ENCODE measurements at places on chromosomes 4 and X. TPM values are rescaled to one million over a fixed set of nuclear protein-coding genes. Genes with fewer than 3 reads are reported as not detected.

- no peak for DNase-seq
These were observed 1.6 kb downstream of the CLOCK start for GRCh38 chr4:55545151-55545550.

ZNF157 gene
- polyA plus RNA-seq: 0.27 TPM

GRCh38 chrX:10401239-10401638 is 219.1 kb downstream of the MID1 start:
- DNase-seq: no peak

DNA sequence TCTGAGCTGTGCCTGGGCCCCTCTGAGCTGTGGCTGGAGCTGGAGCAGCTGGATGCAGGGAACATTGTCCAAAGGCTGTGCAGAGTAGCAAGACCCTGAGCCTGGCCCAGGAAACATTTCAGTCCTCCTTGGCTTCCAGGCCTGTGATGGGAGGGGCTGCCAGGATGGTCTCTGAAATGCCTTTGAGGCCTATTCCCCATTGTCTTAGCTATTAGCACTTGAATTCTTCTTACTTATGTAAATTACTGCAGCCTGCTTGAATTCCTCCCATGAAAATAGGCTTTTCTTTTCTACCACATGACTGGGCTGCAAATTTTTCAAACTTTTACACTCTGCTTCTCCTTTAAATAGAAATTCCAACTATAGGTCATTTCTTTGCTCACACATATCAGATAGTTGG is 349.8 kb upstream of the KLHL4 start:
- DNase-seq: no peak

CSAG2 gene
- polyA plus RNA-seq: not detected

KLHL5 gene
- 20.5 TPM for polyA plus RNA-seq

DNA sequence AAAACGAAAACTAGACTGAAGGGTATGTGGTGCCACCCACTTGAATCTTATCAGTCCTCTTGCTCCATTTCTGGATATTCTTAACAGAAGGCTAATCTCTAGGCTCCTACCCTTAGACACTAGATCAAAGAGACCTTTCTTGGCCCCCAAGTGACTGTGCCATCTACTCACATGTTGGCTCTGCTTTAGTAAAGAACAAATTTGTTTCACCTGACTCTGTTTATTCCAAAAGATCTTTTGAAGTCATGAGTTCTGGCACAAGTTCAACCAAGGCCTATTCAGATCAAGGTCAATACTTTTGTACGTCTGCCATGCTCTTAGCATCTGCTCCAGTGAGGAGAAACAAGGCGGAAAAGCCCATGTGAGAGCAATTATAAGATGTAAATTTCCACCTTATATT is 37.3 kb downstream of the MAGEB17 start:
- no peak for DNase-seq

DNA sequence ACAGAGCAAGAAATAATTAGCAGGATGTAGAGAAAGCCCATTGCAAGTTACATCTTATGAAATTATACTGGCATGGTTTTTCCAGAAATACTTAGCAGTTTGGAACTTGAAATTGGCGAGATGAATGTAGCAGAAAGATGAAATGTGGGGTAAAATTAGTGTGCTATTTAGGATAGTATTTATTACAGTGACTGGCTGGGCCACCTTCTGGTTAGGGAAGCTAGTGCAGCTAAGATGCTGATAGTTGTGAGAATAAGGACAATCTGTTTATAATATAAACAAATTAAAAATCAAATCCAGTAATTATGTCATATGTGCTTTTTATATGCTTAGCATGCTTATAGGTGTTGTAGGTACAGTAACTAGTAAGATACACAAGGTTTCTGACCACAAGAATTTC is 74.8 kb downstream of the IL15 start:
- no peak for DNase-seq

- no peak for DNase-seq
These were observed 180.7 kb downstream of the GUCY2F start for GRCh38 chrX:109301177-109301576.

GRCh38 chrX:136540226-136540625 is 8.2 kb downstream of the VGLL1 start:
- DNase-seq: no peak

GRCh38 chr4:138085736-138086305 is 156.3 kb downstream of the SLC7A11 start:
- DNase-seq: no peak

DNA sequence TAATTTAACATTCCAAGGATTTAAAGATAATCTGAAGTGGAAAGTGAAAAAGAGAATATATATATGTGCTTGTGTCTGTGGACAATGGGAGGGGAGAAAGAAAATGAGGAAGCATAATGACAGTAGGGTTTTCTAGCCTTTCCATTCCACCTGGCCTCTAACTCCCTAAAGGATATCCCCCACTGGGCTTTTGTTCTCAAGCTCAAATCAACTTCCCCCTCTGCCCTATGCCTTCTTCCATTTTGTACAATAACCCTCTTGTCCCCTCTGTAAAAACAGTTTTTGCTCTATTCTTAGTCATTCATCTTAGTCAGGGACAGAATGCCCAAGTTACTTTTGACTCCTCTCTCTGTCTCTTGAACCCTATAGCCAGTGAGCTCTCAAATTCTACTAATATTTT is 23.6 kb downstream of the ANTXR2 start:
- no peak for DNase-seq

HNRNPH2 gene
- polyA plus RNA-seq: 115 TPM

DNA sequence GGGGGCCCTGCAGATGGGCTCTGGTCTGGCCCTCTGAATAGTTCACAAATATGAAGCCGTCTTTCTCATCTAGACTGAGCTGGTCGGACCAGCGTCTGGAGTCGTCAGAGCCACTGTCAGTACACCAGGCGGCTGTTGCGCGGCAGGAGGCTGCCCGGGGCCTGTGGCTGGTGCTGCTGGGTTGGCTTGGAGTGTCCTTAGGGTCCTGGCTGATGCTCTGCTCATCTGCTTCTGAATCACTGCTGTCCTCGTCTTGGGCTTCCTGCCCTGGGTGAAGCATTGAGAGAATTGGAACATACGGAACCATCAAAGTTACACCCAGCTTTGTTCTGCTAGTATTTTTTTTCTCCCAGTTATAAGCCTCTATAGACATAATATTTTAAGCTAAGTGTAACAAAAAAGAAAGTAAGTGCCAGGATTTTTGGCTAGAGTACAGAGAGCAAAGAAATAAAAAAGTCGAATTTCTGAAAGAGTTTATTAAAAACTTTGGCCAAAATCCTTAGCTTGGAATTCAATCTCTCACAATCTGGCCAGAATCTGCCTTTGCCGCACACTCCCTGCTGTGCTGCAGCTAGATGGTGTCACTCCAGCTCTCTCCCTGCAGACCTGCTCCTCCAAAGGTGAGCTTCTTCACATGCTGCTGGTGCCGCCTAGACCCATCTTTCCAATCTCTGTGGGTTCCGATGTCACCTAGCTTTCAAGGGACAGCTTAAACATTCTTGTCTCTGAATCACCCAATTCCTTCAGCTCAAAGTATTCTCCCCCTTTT is 96.2 kb downstream of the CDS1 start:
- DNase-seq: no peak

GRCh38 chr4:174141876-174142275 is 141.6 kb downstream of the FBXO8 start:
- DNase-seq: no peak

PFKFB1 gene
- polyA plus RNA-seq: 0.63 TPM

GRCh38 chr4:73711989-73712388 is 28.4 kb upstream of the CXCL8 start:
- no peak for DNase-seq

HS6ST2 gene
- polyA plus RNA-seq: 0.97 TPM

DNA sequence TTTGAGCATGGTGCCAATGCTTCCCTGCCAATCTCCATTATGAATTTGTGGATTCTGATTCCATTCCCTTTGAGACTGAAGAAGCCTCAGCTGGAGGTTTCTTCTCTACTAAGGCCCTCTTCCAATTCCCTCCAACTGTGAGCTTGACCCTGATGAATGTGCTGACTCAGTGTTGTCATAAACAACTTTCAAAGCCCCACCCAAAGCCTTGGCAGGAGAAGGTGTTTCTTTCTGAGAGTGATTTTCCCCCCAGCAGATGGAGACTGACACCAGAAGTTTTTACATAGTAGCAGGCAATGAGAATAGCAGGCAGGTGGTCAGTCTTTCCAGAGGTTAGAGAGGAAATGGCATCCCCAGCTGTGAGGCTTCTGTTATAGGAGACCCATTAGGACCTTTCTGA is 53.1 kb downstream of the OCRL start:
- no peak for DNase-seq

DNA sequence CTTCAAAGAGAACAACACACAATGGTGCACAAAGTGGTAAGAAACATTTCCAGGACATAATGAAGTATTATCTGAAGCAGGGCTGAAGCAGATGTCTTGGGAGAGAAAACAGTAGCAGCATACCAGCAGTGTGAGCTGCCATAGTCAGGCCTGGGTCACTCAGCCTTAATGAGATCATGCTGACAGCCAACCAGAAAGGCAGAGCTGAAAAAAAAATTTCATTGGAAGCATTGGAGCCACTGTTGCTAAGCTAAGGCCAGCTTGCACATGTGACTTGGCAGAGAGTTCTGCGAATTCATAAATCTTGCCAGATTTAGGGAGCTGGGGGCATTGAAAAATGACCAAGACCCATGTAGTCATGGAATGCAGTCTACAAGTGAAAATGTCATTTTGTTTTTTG is 444.0 kb upstream of the PITX2 start:
- no peak for DNase-seq

TACC3 gene
- 27.8 TPM for polyA plus RNA-seq

DNA sequence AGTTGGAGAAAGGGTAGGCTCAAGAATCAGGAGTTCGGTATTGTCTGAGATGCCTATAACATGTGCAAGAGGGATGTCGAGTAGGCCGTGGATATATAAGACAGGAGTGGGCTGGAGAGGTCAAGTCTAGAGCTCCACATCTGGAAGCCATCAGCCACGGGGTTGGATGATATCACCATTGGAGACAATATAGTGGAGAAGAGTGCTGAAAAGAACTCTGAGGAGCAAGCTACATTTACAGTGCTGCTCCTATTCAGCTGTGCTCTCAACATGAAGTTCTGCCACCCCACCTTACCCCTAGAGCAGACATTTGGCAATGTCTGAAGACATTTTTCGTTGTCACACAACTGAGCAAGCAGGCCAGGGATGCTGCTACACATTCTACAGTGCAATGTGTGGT is 20.9 kb upstream of the PLAC1 start:
- no peak for DNase-seq

- peak; percentile 2 for DNase-seq
These were observed 28.3 kb upstream of the CFAP299 start for GRCh38 chr4:80307183-80307735.

DNA sequence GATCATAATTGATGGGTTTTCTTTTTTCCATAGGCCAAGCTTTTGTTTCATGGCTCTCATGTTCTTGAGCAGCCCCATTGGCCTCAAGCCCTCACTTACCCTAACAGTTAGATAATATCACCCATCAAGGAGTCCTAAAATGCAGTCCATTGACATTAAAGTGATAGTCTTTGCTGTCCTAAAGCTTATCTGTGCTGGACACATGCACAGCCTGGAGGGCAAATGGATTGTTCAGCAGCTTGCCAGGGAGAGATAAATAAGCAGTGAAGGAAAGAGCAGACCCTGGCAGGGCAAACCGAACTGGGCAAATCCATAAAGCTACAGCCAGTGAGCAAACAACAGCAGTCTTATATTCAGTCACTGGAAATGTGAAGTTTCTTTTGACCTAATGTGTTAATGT is 199.6 kb upstream of the MID1 start:
- DNase-seq: no peak

GRCh38 chr4:69909195-69909594 is 21.7 kb upstream of the CSN1S1 start:
- no peak for DNase-seq

DNA sequence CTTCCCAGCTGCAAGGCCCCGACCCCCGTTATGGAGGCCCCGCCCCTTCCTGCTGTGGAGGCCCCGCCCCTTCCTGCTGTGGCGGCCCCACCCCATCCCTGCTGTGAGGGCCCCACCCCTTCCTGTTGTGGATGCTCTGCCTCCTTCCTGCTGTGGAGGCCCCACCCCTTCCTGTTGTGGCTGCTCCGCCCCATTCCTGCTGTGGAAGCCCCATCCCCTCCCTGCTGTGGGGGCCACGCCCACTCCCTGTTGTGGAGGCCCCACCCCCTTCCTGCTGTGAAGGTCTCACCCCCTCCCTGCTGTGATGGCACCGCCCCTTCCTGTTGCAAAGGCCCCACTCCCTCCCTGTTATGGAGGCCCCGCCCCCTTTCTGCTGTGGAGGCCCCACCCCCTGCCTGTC is 104.9 kb upstream of the PSAPL1 start:
- DNase-seq: no peak

CPZ gene
- polyA plus RNA-seq: 3.1 TPM

DNA sequence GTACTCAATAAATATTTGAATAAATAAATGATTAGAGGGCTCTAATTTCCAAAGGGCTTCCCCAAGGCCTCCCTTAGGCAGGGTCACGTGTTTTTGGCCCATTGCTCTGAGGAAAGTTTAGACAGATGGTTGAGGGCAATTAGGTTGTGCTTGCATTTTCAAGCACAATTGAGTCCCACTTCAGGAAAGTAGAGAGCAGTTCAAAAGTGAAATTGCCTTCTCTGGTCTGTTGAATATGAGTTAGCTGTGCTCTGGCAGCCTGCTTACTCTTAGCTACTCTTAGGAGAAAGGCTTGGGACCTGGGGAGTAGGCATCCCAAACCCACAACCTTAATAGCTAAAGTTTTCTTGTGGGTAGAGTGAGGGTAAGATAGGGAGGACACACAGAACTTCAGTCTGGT is 9.0 kb upstream of the DRP2 start:
- DNase-seq: no peak

GRCh38 chr4:1340861-1341260 is 6.1 kb upstream of the UVSSA start:
- no peak for DNase-seq

ODAPH gene
- not detected for polyA plus RNA-seq

GAGE1 gene
- polyA plus RNA-seq: not detected

GRCh38 chrX:71366674-71367256 is 608 bp downstream of the TAF1 start:
- DNase-seq: no peak

COQ2 gene
- 14.7 TPM for polyA plus RNA-seq

DNA sequence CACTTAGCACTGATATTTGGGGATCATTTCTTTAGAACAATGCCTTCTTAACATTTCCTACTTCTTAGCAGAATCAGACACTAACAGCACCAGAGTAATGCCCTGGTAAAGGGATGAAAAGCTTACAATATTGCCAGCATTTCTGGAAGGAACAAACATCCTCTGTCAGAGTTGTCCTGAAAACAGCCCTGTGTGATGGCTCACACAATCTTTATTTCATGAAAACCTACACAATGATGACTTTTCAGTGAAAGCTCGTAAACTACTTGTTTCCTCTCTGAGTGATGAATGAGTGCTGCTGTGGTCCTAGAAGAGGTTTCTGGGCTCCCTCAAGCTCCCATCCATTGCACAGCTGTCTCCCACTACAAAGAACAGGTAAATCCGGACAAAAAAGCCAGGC is 52.8 kb downstream of the GPC4 start:
- no peak for DNase-seq
